Stimulated activated CD8-positive, alpha-beta memory T cell treated with anti-CD3 and anti-CD28 coated beads, Interleukin-4, amount 100 ng/mL, for 1 hour (primary cell): ENCODE measurements at places on chromosomes 5 and 9.

DNA sequence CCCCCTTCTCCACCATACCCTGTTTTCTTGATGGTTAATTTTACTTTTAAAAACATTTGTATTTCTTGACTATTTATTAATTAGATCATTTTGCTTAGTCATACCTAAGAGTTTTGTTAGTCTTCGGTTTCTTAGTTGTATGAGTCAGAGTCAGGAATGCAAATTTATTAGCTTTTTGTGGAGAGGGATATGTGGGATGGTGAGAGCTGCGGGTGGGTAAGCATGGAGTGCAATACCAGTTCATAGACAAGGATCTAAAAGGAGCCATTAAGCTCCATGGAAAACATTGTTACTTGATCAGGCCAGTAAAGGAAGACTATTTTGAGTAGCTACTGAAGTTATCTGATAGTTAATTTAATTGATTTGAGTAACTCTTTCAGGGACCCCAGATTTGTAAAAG, 77.5 kb downstream of the ZSWIM6 start:
- DNase-seq, result no peak

- DNase-seq, result no peak
Observed at GRCh38 chr5:171533153-171533552, 113.7 kb downstream of the FGF18 start.

DNA sequence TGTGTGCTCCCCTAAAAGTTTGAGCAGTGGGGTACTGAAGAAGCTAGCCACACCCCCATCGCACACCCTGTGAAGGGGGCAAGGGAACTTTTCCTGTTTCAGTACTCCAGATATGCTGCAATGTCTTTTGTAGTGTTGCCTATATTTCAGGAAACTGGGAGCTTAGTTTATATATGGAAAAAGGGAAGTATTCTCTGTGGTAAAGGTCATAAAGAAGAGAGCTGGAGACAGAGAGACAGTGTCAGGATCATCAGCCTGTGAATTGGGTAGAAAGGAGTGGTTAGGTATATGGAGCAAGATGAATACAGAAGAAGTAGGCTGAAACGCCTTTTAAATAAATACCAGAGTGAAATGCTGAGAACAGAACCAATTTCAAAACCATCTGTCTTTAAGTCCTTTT, 82.2 kb upstream of the C9orf72 start:
- no peak for DNase-seq

DNA sequence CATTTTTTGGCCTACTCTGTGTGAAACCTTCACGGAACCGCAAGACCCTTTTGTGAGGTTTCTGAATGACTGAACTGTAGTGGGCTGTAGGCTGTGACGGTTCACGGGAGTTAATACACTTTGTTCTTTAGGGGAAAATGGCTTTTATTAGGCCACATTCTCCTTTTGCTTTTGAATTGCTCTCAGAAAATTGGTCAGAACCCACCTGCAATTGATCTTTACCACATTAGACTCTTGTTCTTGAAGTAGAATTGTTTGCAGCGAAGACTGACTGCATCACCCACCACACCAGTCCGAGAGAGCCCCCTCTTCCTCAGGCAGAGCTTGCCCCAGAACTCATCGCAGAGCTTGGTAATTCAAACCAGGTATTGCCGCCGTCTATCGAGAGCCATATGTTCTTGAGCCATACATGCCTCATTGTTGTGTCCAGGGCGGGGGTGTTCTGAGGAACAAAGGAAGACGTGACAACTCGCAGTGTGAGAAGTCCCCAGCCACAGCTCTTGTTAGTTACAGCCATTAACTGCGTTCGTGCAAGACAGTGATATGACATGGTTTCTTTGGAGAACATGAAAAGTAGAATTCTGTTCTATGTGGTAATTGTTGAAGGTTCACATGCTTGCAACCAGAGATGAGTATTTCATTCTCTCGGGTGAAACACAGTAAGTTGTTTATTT, 166.4 kb upstream of the OTULINL start:
- DNase-seq, result no peak

DNA sequence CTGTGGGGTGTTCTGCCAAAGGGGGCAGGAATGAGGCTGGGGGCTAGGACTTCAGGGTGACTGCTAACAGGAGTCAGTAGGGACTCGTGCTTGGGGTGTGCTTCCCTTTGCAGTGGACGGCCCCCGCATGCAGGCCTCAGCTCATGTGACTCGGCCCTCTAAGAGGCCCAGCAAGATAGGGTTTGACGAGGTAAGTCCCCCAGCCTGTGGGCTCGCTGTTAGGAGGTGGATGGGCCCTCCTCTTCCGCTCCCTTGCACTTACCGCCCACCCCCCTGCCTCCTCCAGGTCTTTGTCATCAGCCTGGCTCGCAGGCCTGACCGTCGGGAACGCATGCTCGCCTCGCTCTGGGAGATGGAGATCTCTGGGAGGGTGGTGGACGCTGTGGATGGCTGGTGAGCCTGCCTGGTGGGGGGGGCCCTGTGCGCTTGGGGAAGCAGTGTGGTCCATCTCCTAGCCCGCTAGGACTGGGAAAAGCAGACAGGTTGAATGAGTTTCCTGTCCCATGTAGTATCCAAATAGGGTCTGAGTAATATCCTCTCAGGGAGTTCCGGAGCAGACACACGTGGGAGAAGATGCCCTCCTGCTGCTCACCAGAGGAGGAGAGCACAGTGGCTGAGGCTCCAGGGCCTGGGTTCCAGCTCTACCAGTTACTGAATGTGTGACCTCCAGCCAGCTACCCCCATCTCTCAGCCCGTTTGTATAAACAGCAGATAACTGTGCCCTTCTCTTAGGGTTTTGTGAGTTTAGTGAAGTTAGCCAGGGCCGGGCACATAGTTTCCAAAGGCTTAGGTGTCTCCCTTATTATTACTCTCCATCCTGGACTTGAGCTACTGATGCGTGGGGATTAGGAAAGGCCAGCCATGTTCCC, 8.2 kb downstream of the CERCAM start:
- DNase-seq, result no peak

- DNase-seq, result no peak
Observed at GRCh38 chr5:101643794-101644193, 652.3 kb downstream of the SLCO4C1 start.
